ENCODE measurements at places on chromosomes 5 and 9.

GRCh38 chr5:120320626-120321025, 143.5 kb upstream of the PRR16 start:
- no peak for DNase-seq

GRCh38 chr5:10668697-10669096, 92.3 kb downstream of the DAP start:
- DNase-seq, result no peak

DNA sequence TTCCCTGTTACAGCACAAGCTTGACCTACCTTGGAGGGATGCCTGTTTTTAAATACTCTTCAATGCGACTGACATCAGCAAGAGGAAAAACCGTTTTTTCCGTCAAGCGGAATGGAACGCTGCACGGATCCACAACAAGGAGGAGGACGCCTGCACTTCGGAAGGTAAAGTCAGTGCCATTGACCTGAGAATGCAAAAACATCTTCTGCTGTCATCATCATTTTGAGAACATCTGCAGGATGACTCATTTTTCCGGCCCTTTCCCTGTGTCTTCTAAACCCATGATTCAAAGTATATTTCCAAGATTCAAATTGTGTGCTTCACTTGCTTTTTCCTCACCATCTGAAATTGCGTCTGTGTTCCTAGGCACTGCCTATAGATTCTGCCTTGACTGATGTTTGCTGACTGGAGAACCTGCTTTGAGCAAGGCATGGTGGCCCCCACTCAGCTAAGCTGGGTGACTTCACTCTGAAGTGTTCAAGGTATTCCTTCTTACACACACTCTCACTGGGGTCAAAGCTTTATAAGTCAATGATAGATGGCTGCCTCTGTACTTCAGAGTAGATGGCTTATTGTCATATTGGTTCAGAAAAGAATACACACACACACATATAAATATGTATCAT, 78.1 kb downstream of the CEMIP2 start:
- DNase-seq, result no peak

DNA sequence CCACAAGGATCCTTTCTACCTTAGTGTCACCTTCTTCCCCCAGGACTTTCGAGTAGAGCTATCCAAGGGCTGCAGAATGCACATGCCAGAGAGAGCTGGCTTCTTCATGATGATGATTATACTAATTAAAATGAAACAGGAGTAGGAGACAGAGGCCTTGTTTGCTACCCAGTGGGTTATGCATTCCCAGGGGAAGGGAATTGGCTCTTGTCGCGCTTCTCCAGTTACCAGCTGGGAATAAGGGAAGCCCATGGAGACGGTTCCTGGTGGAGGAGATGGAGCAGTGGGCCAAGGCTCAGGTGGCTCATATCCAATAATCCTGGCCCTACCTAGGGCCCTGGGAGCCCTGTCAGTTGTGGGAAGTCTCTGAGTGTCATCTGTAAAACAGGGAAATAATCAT, 65.1 kb downstream of the WWC1 start:
- DNase-seq, result no peak

DNA sequence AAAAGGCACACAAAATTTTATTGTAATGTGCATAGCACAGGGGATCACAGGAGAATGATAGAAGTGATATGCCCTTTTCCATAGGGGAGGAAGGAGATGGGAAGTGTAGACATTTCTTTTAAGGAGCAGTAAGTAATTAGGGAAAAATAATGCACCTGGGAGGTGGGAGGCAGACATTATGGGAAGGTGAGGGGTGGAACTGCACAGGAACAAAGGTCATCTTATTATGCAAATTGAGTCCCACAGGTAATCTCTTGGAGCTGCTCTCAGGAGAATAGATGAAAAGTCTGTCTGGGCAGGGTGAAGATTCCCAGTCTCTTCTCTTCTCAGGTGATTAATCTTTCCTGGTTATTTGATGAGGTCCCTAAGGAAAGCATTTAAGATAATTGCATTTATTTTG, 331.5 kb downstream of the ENC1 start:
- DNase-seq, result no peak

DNA sequence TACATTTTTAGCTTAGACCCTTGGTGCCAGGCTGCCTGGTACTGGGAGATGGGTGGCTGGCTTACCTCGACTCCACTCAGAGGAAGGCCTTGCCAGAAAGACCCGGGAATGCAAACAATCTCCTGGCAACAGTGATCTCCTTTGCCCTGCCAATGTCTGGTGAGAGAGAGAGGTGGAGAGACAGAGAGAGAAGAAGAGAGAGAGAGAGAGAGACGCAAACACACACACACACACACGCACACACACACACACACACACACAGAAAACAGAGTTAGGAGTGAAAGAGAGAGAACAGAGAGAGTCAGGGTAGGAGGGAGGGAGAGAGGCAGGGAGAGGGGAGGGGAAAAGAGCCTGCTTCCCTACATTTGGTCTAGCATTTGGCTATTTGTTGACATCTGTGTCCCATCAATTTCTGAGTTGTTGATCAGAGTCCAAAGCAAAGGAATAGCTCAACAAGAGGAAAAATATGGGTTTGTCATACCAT, 181.6 kb upstream of the MAP1B start:
- DNase-seq, result no peak

DNA sequence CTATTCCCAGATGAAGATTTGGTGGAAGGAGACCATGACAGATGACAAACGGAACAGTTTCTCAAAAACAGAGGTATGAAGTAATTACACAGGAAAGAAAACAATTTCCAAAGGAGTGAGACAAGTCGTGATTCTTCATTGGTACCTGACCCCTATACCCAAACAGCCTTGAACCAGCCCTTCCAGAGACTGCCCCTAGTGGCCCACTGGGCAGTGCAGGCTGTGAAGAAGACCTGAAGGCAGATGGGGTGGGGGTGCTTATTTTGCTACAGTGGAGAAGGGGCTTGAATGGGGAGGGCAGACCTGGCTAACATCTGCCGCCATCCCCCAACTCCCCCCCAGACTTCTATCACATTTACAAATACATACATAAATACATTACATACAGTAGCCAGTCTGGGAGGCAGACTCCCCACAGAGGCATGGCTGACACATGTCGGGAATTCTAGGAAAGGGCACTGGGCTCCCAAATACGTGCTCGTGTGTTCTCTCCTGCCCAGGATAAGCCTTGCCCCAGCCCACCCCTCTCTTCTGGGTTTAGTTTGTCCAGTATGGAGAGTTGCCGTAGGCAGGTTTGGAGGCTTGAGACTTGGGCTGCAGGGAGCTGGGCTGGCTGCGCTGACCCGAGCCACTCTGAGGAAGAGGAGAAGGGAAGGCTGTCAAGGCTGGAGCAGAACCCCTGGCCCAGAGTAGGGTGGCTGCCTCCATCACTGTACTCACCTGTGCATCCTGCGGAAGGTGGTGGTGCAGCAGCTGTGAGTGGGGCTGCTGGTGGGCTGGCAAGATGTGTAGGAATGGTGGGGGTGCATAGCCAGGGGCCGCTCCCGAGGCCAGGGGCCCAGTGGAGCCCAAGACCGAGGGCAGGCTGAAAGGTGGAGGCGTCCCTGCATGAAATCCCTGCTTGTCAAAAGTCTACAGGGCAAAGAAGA, 105.3 kb downstream of the UBE2R2 start:
- DNase-seq, result peak; percentile 16

DNA sequence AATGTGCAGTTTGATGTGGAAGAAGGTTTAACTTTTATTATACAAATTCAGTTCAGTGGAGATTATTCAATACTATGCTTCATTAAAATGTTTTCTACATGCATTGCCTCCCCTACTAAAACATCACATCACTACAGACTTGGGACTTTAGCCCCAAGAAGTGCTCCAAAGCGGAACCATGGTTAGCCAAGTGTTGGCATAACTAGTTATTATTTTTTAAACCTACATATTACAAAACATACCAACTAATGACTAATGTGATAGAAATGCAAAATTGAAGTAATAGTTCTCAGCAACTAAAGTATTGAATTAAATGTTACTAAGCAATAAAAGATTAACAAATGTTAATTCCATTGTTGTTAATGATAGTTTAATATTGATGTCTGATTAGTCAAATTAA, 74.5 kb downstream of the XRCC4 start:
- DNase-seq, result no peak

GRCh38 chr5:108753877-108754276, 6.2 kb downstream of the FER start:
- no peak for DNase-seq

GRCh38 chr9:94677929-94678328, 38.6 kb upstream of the FBP1 start:
- no peak for DNase-seq

GRCh38 chr9:126809068-126809467, 4.2 kb downstream of the ZBTB43 start:
- no peak for DNase-seq

DNA sequence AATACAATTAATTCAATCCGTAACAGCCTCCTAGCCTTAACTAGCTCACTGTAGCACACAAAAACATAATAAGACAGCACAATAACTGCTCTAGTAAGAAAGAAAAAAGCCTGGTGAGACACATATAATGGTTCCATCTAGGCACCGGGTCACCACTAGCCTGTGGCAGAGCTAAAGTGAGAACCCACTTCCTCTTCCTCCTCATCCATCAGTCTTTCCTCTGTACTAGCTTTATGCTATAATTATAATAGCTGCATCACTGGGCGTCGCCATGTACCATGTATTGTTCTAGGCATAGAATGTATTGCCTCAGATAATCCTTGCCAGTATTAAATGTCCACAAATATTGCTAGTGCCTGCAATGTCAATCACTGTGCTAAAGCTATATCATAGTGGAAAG, 23.1 kb downstream of the ADRB2 start:
- peak; percentile 69 for DNase-seq

GRCh38 chr9:109132567-109133021, 12.8 kb upstream of the TMEM245 start:
- DNase-seq, result no peak

Data from CD4-positive, alpha-beta T cell treated with Interleukin-12 subunit alpha and Interleukin-12 subunit beta, for 1 hour (primary cell).